ENCODE measurements at places on chromosomes 3 and 15.

- DNase-seq: no peak
Measured at GRCh38 chr3:15215996-15216395, 9.9 kb downstream of the CAPN7 start.

DNA sequence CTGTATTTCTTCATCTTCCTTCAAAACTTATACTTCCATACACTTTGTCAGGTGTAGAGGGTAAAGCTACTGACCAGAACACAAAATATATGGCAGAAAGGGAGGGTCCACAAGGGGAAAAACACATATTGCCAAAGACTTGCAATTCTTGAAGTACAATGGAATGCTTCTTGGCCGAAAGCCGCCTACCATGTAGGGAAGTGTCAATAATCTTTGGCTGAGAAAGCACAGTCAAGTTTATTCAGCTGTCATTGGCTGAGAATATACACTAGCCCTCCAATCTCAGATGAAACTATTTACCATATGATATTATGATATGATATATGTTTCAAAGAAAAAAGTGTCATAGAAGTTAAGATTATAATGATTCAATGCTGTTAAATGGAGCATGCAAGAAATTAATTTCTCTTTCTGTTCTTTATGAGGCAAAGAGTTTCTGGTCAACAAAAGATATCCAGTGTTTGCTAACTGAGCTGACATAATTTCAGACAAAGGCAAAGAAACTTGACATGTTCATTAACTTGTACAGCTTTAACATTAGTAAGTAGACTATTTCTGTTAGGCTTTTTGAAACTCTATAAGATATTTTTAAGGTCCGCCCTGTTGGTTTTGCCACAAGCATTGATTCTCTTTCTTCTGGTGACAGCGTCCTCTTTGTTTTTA is 89.0 kb upstream of the LPP start:
- no peak for DNase-seq

- no peak for DNase-seq
Measured at GRCh38 chr3:170054204-170054603, 16.4 kb downstream of the GPR160 start.

DNA sequence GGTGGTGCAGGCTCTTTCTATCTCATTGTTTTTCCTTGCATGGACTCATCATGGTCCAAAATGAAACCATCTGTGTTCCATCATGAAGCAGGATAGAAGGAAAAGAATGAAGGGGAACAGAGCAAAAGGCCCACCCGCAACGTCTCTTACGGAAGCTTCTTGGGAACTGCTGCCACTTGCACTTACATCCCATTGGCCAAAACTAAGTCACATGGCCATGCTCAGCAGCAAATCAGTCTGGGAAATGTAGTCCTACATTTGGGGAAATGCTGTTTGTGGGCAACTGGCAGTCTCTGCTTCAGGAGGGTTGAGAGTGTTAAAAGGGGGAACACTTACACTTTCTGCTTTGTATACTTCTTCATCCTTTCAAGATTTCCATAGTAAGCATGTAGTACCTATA is 191.6 kb downstream of the SV2B start:
- DNase-seq: no peak

DNA sequence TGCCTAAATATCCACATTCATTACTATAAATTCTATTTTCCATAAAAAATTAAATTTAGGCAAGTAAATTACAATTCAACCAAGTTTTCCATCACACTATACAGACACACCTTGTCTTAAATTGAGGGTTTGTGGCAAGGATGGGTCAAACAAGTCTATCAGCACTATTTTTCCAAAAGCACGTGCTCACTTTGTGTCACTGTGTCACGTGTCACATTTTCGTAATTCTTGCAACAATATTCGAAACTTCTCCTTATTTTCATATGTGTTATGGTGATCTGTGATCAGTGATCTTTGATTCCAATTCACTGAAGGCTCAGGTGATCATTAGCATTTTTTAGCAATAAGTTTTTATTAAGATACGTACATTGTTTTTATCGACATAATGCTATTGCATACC is 323.3 kb upstream of the CNTN4 start:
- DNase-seq: no peak

- DNase-seq: no peak
Measured at GRCh38 chr3:24485511-24485910, 9.1 kb downstream of the THRB start.

DNA sequence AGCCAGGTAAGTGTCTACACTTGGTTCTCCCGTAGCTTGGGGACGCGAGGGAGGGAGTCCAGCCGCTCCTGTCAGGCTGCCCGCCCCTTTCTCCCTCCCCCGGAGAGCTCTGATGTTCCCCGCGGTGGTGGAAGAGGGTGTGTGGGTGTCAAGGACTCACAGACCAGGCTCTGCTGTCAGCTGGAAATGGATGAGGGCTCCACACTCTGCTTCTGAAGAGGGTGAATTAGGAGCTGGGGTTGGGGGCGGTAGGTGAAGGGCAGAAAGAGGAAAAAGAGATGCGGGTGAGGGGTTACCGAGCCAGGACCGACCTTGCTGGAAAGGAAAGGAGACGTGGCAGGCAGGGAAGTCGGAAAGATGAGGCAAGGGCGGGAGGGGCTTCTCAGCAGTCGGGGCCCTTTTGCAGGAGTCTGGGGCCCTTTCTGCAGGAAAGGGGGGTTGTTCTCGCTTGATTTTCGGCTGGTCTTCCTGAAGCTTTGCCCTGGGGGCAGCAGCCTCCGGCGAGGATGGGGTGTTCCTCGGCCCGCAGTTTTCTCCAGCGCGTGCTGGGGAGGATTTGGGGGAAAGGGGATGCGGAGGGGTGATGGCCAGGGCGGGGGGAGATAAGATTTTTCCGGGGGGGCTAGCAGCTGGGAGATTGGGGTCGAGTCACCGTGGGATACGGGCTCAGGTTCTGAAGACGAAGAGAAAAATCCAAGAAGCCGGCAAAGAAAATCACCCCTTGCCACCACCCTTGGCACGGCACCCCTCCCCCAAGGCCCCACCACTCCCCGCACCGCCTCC is 602 bp upstream of the BAHD1 start:
- DNase-seq: peak; percentile 84

DNA sequence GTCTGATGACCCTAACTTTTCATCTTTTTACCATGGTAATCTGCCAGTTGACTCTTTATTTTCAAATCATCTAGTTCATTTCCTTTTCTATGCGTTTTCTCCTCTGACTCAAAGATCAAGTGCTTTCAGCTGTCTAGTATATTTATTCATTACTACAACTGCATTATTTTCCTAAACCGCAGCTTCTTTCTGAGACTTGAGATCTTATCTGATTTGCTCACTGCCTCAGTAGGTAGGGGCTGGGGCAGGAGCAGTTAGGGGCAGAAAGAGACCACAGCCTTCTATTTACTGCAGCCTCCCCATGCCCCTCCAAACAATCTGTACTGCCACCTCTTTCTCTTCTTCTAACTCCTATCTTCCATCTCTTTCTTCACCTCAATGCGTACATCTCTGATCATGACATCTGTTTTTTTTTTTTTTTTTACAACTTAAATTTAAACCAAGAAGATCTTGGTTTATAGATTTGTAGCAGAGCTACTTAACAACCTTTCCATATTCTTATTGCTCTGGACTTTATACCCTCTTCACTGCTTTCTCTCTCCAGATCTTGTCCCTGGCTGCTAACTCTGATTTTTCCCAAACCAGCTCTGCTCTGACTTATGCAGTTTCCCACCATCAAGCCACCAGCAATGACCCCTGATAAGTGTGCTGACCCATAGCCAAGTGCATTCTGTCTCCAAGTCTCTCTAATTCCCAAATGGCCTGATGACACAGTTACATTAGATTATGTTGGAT is 52.2 kb downstream of the MOBP start:
- DNase-seq: no peak

DNA sequence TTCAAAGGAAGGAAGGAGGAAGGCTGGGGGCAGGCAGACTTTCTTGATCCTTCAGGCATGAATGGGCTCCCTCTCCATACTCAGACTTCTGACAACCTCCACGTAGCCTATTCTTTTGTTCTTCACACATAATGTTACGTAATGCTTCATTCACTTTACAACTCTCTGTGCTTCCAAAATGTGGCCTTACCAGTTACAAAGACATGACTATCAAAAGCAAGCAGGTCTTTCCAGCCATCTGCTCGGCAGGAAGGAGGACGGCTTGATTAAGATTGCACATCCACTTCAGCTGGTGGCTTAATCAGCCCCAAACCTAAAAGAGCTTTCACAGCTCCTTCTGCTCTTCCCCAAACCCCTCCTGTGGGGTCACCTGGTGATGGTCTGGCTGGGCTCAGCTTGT is 263.2 kb downstream of the XXYLT1 start:
- no peak for DNase-seq

GRCh38 chr15:26889298-26889898 is 22.5 kb downstream of the GABRA5 start:
- peak; percentile 44 for DNase-seq

GRCh38 chr3:127170814-127171213 is 22.1 kb upstream of the PRR23E start:
- peak; percentile 34 for DNase-seq

DNA sequence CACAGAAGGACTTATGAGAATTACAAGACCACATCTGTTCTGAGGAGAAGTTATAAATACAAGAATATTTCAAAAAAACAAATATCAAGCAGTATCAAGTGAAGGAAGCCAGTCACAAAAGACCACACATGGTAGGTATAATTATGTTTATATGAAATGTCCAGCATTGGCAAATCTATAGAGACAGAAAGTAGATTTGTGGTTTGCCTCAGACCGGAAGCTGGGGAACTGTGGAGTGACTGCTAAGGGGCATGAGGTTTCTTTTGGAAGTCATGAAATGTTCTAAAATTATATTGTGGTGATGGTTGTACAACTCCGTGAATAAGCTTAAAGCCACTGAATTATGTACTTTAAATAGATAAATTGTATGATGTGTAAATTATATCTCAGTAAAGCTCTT is 136.9 kb downstream of the FRMD5 start:
- DNase-seq: no peak

DNA sequence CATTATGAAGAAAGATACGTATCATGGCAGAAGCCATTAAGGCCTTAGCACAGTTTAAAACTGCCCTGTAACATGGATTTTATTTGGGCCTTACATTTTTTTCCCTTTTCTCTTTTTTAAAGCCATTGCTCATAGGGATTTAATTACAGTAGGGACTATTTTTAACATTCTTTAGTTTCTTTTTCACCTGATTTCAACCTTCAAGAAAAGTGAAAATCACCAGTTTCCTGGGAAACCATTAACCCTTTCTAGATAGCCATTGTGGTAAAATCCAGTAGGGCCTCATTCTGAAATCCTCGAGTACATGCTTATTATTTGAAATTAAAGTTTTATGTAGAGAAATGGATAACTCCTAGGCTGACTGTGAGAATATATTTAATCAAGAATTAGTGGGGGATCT is 3.1 kb downstream of the SPRED1 start:
- no peak for DNase-seq

- DNase-seq: no peak
Measured at GRCh38 chr3:78881501-78881900, 886.3 kb downstream of the ROBO1 start.

DNA sequence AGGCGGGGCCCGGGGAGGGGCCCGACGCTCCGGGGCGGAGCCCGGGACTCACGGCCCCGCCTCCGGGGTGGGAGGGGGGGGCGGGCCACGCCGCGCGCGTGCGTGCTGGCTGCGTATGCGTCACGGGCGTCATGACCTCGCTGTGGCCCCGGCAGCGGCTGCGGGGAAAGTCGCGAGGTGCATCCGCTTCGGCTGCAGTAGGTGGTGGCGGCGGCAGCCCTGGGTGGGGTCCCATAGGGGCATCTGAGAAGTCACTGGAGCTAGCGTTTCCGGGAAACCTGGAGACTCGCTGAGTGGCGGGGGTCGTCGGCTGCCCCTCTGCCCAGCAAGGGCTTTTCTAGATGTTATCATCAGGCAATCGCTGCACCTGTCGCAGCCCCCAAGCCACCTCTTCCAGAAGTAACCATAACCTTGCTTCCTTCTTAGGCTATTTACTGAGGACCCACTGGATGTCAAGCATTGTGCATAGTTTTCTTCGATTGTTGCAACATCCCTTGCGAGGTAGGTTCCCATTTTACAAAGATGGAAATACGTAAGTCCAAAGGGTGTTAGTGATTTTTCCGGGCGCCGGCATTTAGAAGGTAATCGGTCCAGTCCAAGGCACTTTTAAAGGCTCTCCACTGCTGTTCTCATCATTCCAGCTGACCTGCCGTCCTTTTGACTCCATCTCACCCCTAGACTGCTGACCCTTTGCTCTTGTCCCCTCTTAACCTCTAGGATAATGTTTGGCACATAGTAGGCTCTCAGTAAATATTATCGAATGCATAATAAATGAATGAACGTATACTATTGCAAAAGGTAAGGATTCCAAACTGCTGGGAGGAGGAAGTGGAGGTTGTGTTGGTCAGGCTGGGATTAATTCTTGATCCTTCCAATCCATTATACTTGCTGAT is at the start of gene GDPGP1:
Gene GDPGP1, plus strand, starts transcription at position 114 of the 893 bp plus-strand sequence. CDS start 6,700 bp downstream, outside the sequence.
- DNase-seq: no peak

GRCh38 chr3:4577721-4578120 is 84.6 kb downstream of the ITPR1 start:
- no peak for DNase-seq

DNA sequence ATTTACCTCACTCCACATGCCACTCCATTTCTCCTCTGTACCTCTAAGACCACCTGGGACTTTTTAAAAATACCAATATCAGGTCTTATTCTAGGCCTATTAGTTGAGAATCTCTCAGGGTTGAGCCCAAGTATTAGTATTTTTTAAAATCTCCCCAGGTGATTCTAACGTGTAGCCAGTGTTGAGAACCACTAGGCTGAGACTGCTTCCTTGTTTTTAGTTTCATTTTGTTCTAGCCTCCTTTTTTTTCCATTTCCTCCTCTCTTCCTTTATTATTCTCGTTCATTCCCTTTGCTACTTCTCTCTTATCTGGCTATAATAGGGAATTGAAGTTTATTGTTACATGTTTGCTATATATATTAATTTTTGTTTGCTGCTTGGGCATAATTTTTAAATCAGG is 217.8 kb upstream of the CD96 start:
- DNase-seq: no peak

- DNase-seq: no peak
Measured at GRCh38 chr3:125434582-125435011, 59.5 kb upstream of the ZNF148 start.

DNA sequence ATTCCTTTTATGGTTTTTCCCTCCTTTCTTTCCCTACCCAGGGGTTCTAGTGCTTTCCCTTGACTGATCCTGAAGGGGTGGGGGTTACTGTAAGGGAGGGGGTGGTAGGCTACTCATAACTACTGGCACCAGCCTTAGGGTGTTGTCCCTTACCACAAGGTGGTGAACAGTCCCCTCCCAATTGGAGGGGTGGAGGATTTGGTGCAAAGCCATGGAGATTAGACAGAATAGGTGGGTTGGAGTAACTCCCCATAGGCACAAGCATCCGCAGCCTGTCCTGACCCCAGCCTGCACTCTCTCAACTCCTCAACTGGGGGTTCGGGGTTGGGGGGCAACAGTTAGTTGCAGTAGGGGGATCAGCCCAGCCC is 2.6 kb upstream of the HYAL2 start:
- no peak for DNase-seq

All from H54 (cell line).